ENCODE measurements at places on chromosomes 2 and 18. TPM values are rescaled to one million over a fixed set of nuclear protein-coding genes. Genes with fewer than 3 reads are reported as not detected.

DNA sequence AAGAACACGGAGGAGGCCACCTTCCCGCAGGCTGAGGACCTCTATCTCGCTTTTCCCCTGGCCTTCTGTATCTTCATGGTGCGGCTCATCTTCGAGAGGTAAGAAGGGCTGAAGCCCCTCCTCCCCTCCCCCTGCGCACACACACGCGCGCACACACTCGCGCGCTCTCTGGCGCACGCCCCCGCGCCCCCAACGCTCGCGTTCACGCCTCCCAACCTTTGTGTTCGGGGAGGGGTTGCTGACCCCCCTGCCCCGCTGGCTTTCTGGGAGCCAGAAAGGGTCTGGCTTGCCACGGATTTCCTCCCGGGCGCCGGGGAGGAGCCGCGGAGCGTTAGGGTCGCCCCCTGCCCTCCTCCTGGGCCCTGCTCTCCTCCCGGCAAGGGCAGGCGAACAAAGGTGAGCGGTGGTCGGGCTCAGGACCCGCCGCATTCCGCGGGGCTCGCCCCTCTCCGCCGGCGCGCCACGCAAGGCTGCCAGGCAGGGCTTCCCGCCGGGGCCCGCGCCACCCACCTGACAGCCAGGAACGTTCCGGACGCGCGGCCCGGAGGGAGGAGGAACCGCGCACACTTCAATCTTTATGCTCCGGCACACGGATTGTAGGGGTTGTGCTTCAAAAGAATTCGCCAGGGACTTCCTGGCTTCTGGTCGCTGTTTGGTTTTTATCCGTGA, 583 bp downstream of the CERS6 start:
- peak; percentile 51 for DNase-seq

DNA sequence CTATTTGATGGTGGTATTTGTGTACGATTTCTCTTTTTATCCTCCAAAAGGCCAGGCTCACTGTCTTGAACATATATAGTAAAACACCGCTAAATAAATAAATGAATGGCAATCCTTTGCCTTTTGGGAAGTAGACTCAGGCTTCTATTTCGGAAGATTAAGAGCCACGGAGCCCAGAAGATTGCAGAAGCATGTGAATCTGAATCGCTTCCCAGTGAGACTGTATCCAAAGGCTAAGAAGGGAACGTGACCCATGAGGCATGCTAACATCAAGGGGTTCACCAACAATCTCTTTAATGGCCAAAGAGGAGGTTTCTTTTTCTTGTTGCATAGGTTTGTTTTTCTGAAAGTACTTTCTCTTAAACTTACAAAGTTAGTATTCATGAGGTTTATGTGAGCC, 70.0 kb upstream of the DNMT3A start:
- no peak for DNase-seq

DNA sequence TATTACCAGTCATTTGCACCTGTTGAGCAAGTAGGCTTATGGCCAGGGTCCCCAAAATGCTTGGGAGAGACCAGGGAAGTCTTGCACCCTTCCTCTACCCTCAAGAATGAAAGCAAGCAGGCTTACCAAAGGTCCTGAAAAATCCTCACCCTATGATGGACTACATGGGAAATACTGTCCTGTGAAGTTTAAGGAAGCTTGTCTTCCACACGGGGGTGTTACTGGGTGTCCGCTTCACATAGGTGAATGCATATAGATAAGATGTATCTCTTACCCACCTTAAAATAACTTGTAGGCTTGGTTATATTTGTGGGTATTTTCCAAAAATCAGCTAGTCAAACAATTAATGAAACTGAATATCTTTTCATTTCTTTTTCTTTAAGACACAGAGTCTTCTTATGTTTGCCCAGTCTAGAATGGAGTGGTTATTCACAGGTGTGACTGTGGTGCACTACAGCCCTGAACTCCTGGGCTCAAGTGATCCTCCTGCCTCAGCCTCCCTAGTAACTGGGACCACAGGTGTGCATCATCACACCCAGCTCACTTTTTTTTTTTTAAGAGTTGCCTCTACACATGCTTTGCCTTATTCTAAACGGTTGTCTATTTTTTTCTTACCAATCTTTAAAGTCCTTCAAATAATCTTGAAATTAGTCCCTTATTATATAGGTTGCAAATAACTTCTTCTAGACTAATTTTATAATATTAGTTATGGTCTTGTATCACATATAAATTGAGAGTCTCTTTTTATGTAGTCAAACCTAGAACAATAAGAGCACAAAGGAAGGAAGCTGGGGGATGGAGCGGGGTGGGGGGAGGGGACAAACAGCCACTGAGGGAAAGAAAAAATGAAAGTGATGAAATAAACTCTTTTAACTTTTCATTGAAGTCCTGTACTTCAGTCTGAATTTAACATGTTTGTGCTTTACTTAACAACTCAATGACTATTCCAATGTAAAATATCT, 49.0 kb downstream of the CERKL start:
- no peak for DNase-seq

GRCh38 chr2:232781765-232782164, 5.4 kb upstream of the KCNJ13 start:
- DNase-seq = no peak

DNA sequence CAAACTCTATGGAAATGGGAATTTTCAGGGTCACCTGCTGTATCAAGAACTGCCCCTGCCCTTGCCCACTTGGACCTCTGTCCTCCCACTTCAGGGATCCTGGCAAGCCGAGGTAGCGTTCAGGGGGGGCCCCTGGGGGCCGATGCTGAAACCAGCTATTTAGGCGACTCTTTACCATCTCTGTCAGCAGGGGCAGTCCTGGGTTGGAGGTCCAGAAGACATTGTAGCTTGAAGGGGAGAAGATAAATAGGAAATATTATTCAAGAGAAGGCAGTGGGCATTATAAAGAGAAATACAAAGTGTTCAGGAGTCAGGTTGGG, 2.4 kb downstream of the MOGS start:
- DNase-seq = no peak

GRCh38 chr2:177556153-177556552, 163.6 kb downstream of the AGPS start:
- DNase-seq = no peak

GRCh38 chr2:149063177-149063576, 24.7 kb downstream of the LYPD6B start:
- DNase-seq = no peak

- peak; percentile 90 for DNase-seq
These were observed 1.2 kb downstream of the BMPR2 start for GRCh38 chr2:202377207-202377761.

GRCh38 chr18:676736-677135, 19.3 kb downstream of the TYMS start:
- DNase-seq = no peak

DNA sequence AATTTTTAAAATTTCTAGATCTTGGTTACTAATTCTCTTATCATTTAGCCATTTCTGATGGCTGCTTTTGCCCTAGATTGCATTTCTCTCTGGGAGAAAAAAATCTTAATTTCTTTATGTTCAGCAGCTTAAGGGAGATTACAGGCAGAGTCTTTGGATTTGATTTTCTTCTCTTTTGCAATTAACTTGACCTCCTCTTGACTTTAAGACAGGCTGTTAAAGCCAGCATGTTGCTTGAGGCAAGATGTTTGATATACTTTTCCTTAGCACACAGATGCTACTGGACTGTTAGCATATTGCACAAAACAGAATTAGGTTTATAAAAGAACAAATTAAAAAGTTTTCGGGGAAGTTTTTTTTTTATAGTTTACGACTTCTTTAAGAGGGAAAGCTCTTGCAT, 50.0 kb downstream of the XRCC5 start:
- no peak for DNase-seq

- no peak for DNase-seq
These were observed 21.6 kb upstream of the INO80C start for GRCh38 chr18:35519148-35519899.

- no peak for DNase-seq
These were observed 1.9 kb upstream of the KIAA2012 start for GRCh38 chr2:202071107-202071506.

DNA sequence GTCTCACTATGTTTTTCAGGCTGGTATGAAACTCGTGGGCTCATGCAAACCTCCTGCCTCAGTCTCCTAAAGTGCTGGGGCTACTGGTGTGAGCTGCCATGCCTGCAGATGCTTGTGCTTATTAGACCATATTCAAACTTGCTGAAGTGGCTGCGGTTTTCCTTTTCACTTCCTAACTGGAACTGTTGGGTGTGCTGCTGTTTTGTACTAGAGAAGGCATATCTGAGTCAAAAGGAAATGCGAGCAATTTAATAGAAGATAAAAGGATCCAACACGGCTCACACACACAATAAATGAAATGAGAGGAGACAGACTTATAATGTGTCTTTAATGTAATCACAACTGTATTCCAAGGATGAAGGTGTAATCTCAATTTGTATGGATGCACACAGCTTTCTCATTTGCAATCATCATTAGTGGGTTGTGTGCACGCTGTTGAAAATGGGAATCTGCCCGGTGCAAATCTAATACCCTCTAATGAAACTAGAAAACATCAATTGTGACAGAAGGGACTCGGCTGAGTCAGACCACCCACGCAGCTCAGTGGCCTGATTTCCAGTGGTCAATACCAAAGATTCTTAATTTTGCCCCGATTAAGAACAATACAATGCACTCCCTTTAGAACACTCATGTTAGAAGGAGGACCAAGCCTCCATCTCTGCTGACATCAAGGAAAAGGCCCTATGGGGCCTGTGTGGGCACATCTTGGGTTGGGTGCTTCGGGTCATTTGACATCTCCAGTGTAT, 532.7 kb downstream of the TDRD15 start:
- no peak for DNase-seq

- DNase-seq = no peak
These were observed 8.5 kb downstream of the CEP76 start for GRCh38 chr18:12694032-12694431.

DNA sequence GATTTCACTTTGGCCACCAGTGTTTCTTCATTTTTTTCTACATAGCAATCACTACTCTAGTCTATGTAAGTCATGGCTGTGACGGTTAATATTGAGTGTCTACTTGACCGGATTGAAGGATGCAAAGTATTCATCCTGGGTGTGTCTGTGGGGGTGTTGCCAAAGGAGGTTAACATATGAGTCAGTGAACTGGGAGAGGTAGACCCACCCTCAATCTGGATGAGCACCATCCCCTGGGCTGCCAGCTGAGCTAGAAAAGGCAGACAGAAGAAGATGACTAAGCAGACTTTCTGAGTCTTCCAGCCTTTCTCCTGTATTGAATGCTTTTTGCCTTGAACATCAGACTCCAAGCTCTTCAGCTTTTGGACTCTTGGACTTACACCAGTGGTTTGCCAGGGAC, 265.0 kb upstream of the SLC8A1 start:
- DNase-seq = no peak

The ZFAND2B gene
- 59.7 TPM for total RNA-seq

The CFAP221 gene
- total RNA-seq = 59.7 TPM

The CKAP2L gene
- 0.49 TPM for total RNA-seq

The ATP8B1 gene
- total RNA-seq = 21.0 TPM

The AMER3 gene
- total RNA-seq = not detected
